Glutamatergic neuron (in vitro differentiated cells): ENCODE measurements at places on chromosomes 4 and X. TPM values are rescaled to one million over a fixed set of nuclear protein-coding genes. Genes with fewer than 3 reads are reported as not detected.

- H3K4me3 ChIP-seq: no peak overlapping the region
- no peaks in the 10 kb centered on the region for H3K36me3 ChIP-seq
- no peak overlapping the region for H3K27ac ChIP-seq
- no peaks in the 10 kb centered on the region for H3K4me1 ChIP-seq
- no peaks in the 10 kb centered on the region for H3K27me3 ChIP-seq
- DNase-seq: no peak
These were observed 18.0 kb upstream of the CYP2U1 start for GRCh38 chr4:107913283-107913899.

DNA sequence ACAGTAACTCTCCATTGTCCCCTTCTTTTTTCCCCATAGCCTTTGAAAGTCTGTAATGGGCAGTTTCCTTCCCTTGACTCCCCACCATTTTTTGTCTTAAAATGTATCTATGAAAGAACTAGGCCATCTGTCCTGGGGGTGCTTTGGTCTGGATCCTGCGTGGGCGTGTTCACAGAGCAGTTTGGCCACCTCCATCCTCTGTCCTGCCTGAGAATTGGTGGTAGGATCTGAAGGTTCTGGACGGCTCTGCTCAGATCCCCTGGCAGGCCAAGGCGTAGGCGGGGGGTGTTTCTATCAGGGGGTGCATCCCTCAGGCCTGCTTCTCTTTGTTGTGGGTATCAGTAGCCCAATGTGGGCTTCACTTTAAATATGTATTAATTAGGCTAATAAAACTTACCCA, 107.1 kb downstream of the FAM193A start:
- no peaks in the 10 kb centered on the region for H3K36me3 ChIP-seq
- H3K27ac ChIP-seq: peak overlapping the region; percentile 34
- peaks cover 7% of the 10 kb centered on the region for H3K27me3 ChIP-seq
- peaks cover 13% of the 10 kb centered on the region for H3K4me1 ChIP-seq

DNA sequence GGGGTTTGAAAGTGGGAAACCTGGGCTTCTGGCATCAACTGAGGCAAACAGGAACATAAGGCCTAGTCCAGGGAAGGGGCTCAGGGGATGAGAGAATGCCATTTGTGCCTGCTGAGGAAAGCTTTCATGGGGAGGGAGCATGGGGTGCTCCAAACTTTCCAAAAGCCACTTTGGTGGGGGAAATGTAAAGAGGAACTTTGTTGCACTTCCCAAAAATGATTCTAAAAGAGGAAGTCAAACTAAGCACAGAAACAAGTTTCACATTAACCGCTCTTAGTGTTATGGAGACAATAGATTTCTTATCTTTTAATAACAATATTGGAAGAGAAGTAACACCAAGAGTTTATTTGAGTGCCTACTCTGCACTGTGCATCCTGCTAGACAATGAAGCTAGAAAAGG, 32.3 kb downstream of the GAB3 start:
- DNase-seq: no peak
- peaks cover 2% of the 10 kb centered on the region for H3K27me3 ChIP-seq
- no peak overlapping the region for H3K4me3 ChIP-seq
- H3K27ac ChIP-seq: no peak overlapping the region
- peaks cover 15% of the 10 kb centered on the region for H3K4me1 ChIP-seq

- peaks cover 4% of the 10 kb centered on the region for H3K4me1 ChIP-seq
- H3K27ac ChIP-seq: no peak overlapping the region
- no peak for DNase-seq
- H3K36me3 ChIP-seq: no peaks in the 10 kb centered on the region
- H3K4me3 ChIP-seq: no peak overlapping the region
- no peaks in the 10 kb centered on the region for H3K27me3 ChIP-seq
These were observed 4.6 kb upstream of the PIN4 start for GRCh38 chrX:72176981-72177380.

- H3K36me3 ChIP-seq: peaks cover 29% of the 10 kb centered on the region
- no peak overlapping the region for H3K4me3 ChIP-seq
- peaks cover 4% of the 10 kb centered on the region for H3K27me3 ChIP-seq
- no peak for DNase-seq
- H3K4me1 ChIP-seq: no peaks in the 10 kb centered on the region
These were observed 13.1 kb downstream of the PI4K2B start for GRCh38 chr4:25246680-25247611.

DNA sequence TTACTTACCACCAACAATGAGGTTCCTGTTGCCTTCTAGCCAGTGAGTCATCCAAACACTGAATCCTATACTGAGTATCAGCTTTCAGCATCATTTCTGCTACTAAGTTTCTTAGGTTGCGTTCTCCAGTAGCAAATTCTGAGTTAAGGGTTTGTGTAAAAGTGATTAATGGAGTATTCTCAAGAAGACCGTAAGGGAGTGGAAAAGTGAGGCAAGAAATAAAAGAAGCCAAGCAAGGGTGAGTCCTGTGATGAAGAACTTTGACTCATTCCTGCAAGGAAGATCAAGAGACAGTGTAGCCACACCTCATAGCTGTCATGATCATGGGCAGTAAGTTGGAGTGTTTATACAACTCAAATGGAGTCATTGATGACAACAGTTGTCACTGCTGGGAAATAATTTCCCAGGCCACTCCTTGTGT, 446.2 kb downstream of the RAPGEF2 start:
- H3K4me1 ChIP-seq: no peaks in the 10 kb centered on the region
- H3K27ac ChIP-seq: no peak overlapping the region
- DNase-seq: no peak
- H3K27me3 ChIP-seq: peaks cover under 1% of the 10 kb centered on the region
- H3K4me3 ChIP-seq: no peak overlapping the region
- H3K36me3 ChIP-seq: no peaks in the 10 kb centered on the region

DNA sequence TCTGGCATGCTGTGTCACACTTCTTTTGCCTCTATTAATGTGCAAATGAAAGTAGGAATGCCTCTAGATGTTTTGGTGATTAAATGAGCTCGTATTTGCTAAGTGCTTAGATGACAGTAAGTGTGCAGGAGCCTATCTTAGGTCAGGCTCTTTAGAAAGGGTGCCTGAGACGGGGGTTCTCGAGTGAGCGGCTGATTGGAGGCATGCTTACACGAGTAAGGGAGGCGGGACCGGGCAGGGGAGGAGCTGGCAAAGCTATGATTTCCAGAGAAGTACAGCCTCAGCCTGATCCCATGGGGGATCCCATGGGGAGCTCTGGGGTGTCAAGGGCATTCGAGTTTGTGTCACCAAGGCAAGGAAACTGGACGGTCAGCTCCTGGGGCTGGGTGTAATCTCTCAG, 44.8 kb downstream of the CLDN34 start:
- peak overlapping the region; percentile 96 for H3K27ac ChIP-seq
- H3K4me1 ChIP-seq: peaks cover 28% of the 10 kb centered on the region
- peak; percentile 22 for DNase-seq
- H3K36me3 ChIP-seq: no peaks in the 10 kb centered on the region
- H3K27me3 ChIP-seq: peaks cover 9% of the 10 kb centered on the region
- no peak overlapping the region for H3K4me3 ChIP-seq

DNA sequence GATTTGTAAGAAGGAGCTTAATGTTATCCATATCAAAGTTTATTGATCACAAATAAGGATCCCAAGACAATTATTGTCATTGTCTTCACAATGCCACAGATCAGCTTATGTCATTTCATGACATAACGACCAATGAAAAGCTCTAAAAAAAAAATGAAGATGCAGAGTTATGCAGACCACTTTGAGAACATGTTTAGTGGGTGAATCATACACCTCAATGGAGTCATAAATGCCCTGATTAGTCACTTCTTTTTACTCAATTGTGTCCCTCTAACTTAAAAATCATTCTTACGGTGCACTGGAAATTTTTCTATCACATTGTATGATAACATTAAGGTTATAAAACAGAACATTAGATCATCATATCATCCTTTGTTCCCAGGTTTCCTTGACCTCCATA, 87.6 kb upstream of the GABRG1 start:
- H3K27me3 ChIP-seq: no peaks in the 10 kb centered on the region
- no peak overlapping the region for H3K27ac ChIP-seq
- DNase-seq: no peak
- H3K4me1 ChIP-seq: no peaks in the 10 kb centered on the region
- H3K36me3 ChIP-seq: no peaks in the 10 kb centered on the region
- no peak overlapping the region for H3K4me3 ChIP-seq

GRCh38 chrX:134604701-134605311, 53.5 kb downstream of the PLAC1 start:
- H3K4me1 ChIP-seq: no peaks in the 10 kb centered on the region
- H3K27me3 ChIP-seq: no peaks in the 10 kb centered on the region
- H3K4me3 ChIP-seq: no peak overlapping the region
- H3K27ac ChIP-seq: no peak overlapping the region
- H3K36me3 ChIP-seq: no peaks in the 10 kb centered on the region

- no peaks in the 10 kb centered on the region for H3K4me1 ChIP-seq
- no peaks in the 10 kb centered on the region for H3K36me3 ChIP-seq
- H3K27me3 ChIP-seq: no peaks in the 10 kb centered on the region
- DNase-seq: no peak
- no peak overlapping the region for H3K27ac ChIP-seq
These were observed 24.1 kb upstream of the SMIM10L2A start for GRCh38 chrX:135397652-135398051.

DNA sequence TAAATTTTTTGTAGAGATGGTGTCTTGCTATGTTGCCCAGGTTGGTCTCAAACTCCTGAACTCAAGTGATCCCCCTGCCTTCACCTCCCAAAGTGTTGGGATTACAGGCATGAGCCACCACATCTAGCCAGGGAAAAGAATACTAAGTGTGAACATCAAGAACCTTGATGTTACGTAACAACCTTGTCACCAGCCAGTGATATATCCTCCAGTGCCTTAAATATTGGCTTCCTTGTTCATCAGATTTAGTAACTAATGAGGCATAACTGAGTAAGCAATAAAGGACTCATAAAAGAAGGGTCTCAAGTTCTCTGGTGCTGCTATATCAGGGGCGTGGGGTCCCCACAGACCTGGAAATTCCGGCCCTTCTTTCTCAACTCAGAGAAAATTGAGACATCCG, 60.5 kb upstream of the ENPEP start:
- H3K27ac ChIP-seq: no peak overlapping the region
- no peak overlapping the region for H3K4me3 ChIP-seq
- DNase-seq: no peak
- no peaks in the 10 kb centered on the region for H3K27me3 ChIP-seq
- H3K4me1 ChIP-seq: peaks cover 2% of the 10 kb centered on the region
- peaks cover 24% of the 10 kb centered on the region for H3K36me3 ChIP-seq

DNA sequence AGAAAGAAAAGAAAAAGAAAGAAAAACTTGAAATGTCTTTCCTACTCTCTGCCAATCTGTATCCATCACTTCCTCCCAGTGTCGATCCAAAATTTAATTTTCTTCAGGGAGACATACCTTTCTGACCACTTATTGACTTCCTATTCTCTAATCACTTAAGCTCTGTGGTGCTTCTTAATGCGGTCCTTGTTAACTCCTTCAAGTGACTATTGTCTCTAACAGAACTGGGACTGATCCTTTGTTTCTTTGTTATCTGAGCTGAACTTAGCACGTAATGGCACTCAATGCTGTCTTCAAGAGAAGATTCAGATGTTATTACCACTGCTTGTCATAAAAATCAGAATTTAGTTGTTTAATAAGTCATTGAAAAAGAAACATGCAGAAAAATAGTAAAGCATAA, 31.2 kb downstream of the LARP7 start:
- H3K4me1 ChIP-seq: no peaks in the 10 kb centered on the region
- H3K27me3 ChIP-seq: no peaks in the 10 kb centered on the region
- no peak overlapping the region for H3K4me3 ChIP-seq
- DNase-seq: no peak
- H3K36me3 ChIP-seq: no peaks in the 10 kb centered on the region

The DDX3X gene
- total RNA-seq: 208 TPM

The S100G gene
- not detected for total RNA-seq

The NKX1-1 gene
- total RNA-seq: not detected

The DCX gene
- 614 TPM for total RNA-seq

The LEF1 gene
- 0.98 TPM for total RNA-seq

The ADAMTS3 gene
- total RNA-seq: 0.10 TPM
